RWPE1 (cell line): ENCODE measurements at places on chromosomes 7 and 10.

DNA sequence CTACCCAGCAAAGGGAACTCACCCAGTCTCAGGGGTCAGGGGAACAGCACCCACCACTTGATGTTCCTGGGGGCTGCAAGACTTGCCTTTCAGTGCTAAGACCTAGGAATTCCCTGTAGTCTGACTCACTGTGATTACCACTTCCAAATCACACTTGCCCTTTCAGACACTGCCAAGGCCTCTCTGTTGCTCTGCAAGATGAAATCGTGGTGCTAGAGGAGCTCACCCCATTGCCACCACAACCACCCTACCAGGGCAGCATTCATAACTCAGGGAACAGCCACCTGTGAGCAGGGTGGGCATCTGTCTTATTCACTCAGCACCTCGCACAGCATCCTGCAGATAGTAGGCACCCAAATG is 36.5 kb downstream of the XPNPEP1 start:
- no peak for DNase-seq

DNA sequence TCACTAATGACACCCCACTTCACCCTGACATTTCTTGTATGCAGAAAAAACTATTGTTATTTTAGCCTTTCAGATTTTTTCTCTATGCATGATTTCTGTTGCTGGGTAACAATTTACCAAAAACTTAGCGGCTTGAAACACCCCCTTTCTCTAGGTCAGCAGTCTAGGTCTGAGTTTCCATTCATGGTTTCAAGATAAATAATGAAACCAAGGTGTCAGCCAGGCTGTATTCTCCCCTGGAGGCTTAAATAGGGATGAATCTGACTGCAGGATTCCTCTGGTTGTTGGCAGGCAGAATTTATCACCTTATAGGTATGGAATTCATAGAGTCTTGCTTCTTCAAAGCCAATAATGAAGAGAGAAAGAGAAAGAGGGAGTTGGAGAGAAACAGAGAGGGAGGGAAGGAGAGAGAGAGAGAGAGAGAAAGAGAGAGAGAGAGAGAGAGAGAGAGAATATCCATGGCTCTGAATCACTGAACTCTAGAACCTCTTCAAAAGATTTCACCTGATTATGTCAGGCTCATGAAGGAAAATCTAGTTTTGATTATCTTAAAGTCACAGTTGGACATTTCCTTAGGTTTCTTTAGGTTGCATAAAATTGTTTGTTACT is 1224.6 kb upstream of the LRRTM3 start:
- DNase-seq: no peak

GRCh38 chr10:24814568-24815313 is 91.1 kb upstream of the ARHGAP21 start:
- peak; percentile 70 for DNase-seq

GRCh38 chr7:17680943-17681351 is 259.3 kb downstream of the SNX13 start:
- no peak for DNase-seq

- DNase-seq: no peak
Observed at GRCh38 chr10:30092151-30092790, 32.9 kb upstream of the JCAD start.

DNA sequence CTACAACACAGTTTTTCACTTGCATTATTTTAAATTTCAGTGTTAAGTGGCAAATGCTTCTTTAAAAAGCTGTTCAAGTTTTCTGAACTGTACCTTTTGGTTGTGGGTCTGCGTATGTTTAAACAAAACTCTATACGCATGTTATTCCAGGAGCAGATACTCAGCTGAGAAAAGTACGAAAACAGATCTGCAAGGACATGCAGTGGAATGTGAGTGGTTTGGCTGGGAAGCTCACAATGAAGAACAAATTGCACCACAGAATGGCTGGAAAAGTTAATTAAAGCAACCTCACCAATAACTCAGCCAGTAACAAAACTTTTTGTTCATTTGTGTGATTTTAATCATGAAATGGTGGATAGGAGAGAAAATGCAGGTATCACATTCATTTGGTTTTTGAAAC is 17.6 kb downstream of the GLI3 start:
- DNase-seq: peak; percentile 77
